ENCODE measurements at places on chromosomes 1 and 21. TPM values are rescaled to one million over a fixed set of nuclear protein-coding genes. Genes with fewer than 3 reads are reported as not detected.

The ANXA9 gene
- polyA plus RNA-seq: 2.5 TPM

The CFAP74 gene
- 0.24 TPM for polyA plus RNA-seq

The INSRR gene
- polyA plus RNA-seq: 0.70 TPM

The REN gene
- not detected for polyA plus RNA-seq

The TNFAIP8L2 gene
- polyA plus RNA-seq: 1.7 TPM

The CAMK1G gene
- not detected for polyA plus RNA-seq

The EYA3 gene
- polyA plus RNA-seq: 16.5 TPM
